ENCODE measurements at places on chromosomes 13 and 19. TPM values are rescaled to one million over a fixed set of nuclear protein-coding genes. Genes with fewer than 3 reads are reported as not detected.

Gene CDX2
- total RNA-seq, result not detected

Gene CYP4F2
- under 0.01 TPM for total RNA-seq

Gene IGFLR1
- 0.26 TPM for total RNA-seq

Gene PLVAP
- not detected for total RNA-seq

Gene INSL3
- total RNA-seq, result not detected

Gene GIPC3
- total RNA-seq, result not detected

Gene P2RY11
- 1.1 TPM for total RNA-seq

All from bronchial epithelial cell (primary cell).